Activated naive CD8-positive, alpha-beta T cell treated with anti-CD3 and anti-CD28 coated beads, Interleukin-2, amount 10 ng/mL, durations not matched to agents 7 days and 5 days (primary cell): ENCODE measurements at places on chromosomes 1 and 21. TPM values are rescaled to one million over a fixed set of nuclear protein-coding genes. Genes with fewer than 3 reads are reported as not detected.

DNA sequence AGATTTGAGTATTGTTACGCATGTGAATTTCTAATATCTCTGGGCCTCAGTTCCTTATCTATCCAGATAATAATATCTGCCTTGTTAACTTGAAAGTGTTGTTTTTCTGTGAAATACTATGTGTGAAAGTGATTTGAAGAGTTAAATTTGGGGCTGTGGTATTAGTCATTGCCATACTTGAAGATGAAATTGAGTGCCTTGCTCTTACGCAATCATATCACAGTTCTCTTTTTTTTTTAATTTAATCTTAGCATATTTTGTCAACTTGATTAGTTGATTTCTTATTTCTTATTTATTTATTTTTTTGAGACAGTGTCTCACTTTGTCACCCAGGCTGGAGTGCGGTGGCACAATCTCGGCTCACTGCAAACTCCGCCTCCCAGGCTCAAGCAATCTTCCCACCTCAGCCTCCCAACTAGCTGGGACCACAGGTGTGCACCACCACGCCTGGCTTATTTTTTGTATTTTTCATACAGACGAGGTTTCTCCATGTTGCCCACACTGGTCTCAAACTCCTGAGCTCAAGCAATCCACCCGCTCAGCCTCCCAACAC lies 31.0 kb downstream of the AGO4 start:
- no peak for DNase-seq

DNA sequence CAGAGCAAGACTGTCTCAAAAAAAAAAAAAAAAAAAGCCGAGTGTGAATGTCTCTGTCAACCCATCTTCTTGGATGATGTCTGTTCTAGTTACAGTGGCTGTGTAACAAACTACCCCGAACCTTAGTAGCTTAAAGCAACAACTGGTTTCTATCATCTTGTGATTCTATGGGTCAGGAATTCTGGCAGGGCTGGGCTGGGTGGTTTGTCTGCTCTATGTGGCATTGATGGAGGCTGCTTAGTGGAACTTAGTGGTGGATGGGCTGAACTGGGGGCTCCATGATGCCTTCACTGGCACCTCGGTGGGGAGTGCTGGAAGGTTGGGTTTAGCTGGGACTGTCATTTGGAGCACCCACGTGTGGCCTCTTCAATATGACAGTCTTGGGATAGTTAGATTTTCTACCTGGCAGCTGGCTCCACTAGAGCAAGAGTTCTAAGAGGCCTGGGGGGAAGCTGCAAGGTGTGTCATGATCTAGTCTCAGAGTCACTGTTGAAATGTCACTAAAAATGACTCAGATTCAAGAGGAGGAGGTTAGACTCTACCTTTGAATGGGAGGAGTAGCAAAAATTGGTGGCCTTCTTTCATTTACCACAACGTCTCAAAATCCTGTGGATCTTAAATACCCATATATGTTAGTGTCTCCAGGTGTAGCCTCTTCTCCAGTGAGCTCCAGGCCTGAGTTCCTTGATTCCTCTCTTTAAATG lies 18.6 kb downstream of the ACOT11 start:
- DNase-seq: no peak

DNA sequence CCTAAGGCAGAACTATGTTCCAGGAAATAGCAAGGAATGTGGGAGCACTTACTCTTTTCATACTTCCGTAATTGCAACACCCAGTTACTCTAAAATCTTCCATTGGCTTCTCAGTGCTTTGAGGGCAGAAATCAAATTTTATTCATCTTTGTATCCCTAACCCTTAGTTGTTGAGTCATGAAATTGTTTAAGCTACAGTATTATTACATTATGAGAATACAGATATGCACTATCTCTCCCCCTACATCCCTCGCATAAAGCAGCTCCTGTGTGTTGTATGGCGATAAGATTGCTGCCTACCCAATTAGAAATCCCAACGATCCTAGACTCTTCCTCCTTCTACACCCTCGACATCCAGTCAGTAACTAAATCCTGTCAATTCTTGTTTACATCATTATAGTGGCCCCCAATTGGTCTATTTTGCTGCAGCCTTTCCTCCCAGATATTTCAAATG lies 2.6 kb downstream of the AIDA start:
- DNase-seq: no peak

GRCh38 chr1:211625040-211625439 lies 46.1 kb upstream of the SLC30A1 start:
- no peak for DNase-seq

GRCh38 chr1:244461245-244462071 lies at the start of gene CATSPERE:
Gene CATSPERE (plus strand): TSS chr1:244461273. CDS start chr1:244461430, 157 bp downstream.
- peak; percentile 81 for DNase-seq

DNA sequence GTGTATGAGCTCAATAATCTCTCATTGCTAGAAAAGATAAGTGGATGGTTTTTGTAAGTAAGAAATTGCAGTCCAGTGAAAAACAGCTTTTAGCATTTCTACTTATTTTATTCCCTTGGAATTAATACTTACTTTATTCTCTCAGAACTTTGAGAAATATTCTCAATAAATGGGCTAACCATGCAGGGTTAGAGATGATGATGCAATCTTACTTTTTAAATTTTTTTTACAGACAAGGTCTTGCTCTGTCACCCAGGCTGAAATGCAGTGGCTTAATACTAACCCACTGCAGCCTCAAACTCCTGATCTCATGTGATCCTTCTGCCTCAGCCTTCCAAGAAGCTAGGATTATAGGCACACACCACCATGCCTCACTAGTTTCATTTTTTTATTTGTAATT lies 440.8 kb upstream of the ZP4 start:
- no peak for DNase-seq

- no peak for DNase-seq
Measured at GRCh38 chr1:162587347-162587746, 25.8 kb downstream of the UAP1 start.

DNA sequence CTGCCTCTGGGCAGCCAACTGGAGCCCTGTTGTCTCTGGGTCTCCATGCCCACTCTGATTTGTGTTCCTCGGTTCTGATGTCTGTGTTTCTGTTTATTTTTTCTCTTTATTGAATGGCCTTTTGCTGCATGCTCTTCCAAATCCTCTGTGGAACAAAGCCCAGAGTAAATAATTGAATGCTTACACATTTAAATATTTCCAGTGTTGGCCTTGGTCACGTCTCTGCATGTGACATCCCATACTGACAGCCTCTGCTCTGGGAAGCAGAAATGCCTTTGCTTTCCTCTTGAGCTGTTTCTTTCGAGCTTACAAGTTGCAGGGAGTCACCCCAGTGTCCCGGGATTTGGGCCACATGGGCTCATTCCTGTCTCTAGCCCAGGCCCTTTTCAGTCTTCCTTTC lies 267.9 kb downstream of the PTPRU start:
- DNase-seq: no peak

DNA sequence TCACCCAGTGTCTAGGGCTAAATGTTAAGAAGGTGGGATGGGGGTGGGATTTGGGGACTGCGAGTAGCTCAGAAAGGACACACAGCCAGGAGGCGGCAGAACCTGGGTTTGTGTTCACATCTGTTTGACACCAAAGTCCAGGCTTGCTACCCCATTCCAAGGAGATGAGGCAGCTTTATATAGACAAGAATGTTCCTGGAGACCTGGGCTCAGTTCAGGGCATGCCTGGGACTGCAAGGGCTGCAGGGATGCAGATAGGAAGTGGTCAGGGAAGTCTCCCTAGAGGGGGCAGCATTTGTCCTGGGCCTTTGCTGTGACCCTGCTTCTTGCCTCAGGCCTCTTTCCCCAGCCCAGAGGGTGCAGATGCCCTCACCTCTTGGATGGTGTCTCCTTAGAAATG lies 16.3 kb downstream of the PADI3 start:
- no peak for DNase-seq

GRCh38 chr1:87131809-87132283 lies 196.8 kb upstream of the LMO4 start:
- DNase-seq: peak; percentile 79

- no peak for DNase-seq
Measured at GRCh38 chr1:38062361-38063288, 16.0 kb upstream of the POU3F1 start.

- no peak for DNase-seq
Measured at GRCh38 chr1:82921759-82922158, 1077.2 kb downstream of the TTLL7 start.

DNA sequence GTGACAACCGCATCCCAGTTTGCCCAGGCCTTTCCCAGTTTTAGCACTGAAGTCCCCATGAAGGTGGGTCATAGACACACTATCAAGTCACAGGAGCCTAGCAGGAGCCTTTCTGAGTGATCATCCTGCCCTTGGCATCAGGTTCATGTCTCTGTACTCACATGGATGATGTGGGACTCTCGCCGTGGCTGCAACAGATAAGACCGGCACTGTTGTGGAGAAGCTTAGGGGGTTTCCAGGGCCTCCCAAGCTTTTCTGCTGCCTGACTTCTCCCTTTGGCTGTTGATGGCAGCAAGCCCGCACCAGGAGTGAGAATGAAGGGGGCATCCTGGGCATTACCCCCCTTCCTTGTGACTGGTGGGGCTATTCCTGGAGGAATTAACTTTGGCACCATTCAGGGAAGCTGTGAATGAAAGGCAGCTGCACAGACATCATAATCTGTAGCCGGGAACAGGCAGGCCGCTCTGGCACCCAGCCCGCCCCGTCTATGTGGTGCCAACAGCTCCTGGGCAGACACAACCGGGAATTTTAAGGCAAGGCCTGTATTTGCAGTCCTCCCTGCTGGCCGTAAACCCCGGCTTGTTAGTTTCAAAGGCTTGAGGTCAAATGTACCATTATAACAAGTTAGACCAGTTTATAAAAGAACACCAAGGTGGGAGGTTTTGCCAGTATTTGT lies 148.6 kb downstream of the HUNK start:
- DNase-seq: no peak

GRCh38 chr1:200861937-200862647 lies 10.7 kb upstream of the GPR25 start:
- DNase-seq: no peak

DNA sequence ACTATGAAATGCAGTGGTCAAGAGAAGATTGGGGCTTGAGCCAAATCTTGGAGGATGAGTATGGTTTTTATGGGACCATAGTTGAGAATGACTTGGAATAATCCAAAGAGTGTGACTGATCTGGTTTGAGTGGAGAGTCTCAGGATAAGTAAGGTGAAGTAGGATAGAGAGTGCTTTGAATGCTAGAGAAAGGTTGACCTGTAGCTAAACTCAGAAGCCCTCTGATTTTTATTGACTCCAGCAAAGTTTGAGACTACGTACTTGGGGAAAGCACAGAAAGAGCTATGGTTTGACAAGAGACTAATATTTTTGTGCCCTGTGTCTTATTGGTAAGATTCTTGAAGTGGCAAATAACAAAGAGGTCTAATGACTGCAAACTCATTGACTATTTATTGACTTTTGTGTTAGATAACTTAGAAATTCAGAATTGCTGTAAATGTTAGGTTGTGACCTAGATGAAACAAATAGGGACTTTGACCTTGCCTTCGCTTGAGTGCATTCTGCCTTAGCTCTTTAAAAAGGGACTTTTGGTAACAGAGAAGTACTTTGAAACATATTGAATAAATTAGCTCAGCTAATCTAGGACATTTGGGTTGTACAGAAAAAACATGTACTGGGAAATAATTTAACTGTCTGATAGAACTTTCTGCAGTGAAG lies 35.1 kb downstream of the UAP1 start:
- no peak for DNase-seq

- DNase-seq: peak; percentile 58
Measured at GRCh38 chr1:236066828-236067386, 2.0 kb upstream of the NID1 start.

- DNase-seq: no peak
Measured at GRCh38 chr1:111475701-111476100, 1.9 kb downstream of the C1orf162 start.

RAP1GAP gene
- 0.69 TPM for total RNA-seq

KIF26B gene
- total RNA-seq: not detected

HMCN1 gene
- total RNA-seq: 0.55 TPM

STUM gene
- total RNA-seq: not detected

CELA3A gene
- total RNA-seq: not detected

FCRL6 gene
- total RNA-seq: 7.3 TPM

TSPAN2 gene
- 1.2 TPM for total RNA-seq

FOXO6 gene
- total RNA-seq: not detected
